Coronary artery (tissue), 2 donors: ENCODE measurements at places on chromosomes 3 and 15.

- no peak for DNase-seq
Observed at GRCh38 chr3:189937302-189938127, 183.2 kb downstream of the P3H2 start.

- no peak for DNase-seq
Observed at GRCh38 chr3:9198261-9198660, 51.2 kb downstream of the SRGAP3 start.

GRCh38 chr3:87354398-87354797 is 78.0 kb upstream of the POU1F1 start:
- DNase-seq: no peak

- DNase-seq: no peak
Observed at GRCh38 chr3:141913150-141913811, 36.8 kb downstream of the ATP1B3 start.

GRCh38 chr15:77004189-77004588 is 9.3 kb downstream of the PSTPIP1 start:
- DNase-seq: no peak

DNA sequence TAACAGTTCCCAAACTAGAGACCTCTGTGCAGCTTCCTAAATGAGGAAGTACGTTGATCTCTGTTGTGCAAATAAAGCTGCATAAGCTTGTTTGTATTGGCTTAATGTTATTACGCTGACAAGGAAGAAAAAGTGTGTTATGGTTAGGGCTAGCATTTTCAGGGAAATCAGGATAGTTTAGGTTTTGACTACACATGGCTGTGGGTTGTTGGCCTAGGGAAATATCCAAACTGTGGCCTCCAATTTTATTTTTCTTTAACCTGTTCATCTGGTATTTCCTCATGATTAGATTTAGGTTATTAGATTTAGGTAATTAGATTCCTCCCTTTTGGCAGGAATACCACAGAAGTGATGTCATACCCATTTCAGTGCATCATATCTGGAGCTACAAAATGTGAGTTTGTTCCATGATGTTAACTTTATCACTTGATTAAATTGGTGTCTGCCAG is 8.7 kb upstream of the MCCC1 start:
- DNase-seq: no peak

- DNase-seq: no peak
Observed at GRCh38 chr15:34993877-34994276, 5.8 kb upstream of the ZNF770 start.

- DNase-seq: no peak
Observed at GRCh38 chr3:72961752-72962151, 34.9 kb upstream of the PPP4R2 start.
